Activated CD4-positive, alpha-beta memory T cell treated with anti-CD3 and anti-CD28 coated beads, Interleukin-2, amount 10 ng/mL, durations not matched to agents 7 days and 5 days (primary cell): ENCODE measurements at places on chromosomes 11 and 22.

- DNase-seq: no peak
These were observed 1.7 kb upstream of the YPEL4 start for GRCh38 chr11:57651408-57651807.

GRCh38 chr22:33381531-33382406 lies 323.6 kb upstream of the SYN3 start:
- no peak for DNase-seq

DNA sequence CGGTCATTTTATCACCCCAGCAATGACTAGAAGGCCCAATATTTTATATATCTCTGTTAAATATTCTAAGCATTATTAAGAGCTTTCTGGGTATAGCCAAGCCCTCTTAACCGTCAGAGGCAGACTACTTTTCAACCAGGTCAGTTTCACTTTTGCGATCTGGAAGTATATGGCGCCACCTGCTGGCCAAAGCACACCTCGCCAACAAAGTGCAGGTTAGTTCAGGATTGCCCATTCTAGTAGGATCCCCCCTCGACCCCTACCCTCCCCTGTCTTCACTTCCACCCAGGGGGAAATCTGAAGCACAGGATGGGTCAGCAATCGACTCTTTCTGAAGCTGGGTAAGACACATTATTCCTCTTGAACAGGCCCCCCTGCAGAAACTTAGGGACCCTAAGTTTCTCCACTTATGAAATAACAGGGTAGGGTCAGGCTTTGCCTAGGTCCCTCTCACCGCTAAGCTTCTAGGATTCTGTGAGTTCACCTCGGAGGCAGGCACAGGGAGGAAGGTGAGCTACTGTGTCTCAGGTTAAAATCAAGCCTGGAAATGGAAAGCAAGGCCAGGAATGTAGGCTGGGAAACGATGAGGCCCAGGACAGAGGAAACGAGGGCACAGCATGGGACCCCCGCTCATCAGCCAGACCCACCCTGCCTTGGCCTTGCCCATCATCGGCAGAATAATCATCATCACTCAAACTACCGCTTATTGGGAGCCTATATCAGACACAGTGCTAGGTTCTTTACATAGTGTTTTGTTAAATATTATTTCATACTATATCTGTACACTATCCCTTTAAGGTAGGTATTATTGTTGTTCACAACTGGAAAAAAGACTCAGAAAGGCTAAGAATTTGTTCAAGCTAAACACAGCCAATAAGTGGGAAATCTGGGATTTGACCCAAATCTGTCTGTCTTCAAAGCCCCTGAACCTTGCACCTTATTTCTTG lies 35.6 kb downstream of the KCNJ1 start:
- DNase-seq: peak; percentile 89

DNA sequence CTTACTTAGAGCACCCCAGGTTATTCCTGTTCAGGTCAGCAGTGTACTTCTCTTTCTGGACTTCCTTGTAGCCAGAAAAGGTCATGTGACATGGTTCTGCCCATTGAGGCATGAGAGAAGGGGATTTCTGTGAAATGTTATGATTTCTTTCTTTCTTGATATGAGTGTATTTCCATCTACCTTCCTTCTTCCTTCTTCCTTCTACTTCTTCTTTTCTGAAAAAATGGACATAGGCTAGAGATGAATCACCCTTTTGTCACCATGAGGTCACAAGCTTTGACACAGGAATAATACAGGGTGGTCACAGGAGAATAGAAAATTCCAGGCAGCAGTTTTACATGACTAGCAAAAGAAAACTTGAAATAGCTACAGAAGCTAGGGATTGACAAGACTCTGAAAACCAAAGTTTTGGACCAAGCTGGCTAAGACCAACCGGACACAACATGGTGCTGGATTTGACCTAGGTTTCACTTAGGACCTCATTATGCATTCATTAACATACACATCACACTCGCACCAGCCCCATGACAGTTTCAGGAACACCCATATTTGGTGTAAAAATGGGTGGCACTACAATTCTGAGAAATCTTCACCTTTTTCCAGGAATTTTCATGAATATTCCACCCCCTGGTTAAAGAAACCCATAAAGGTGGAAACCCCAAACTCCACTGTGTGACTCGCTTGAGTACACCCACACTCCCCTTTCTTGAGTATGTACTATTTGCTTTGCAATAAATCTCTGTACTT lies 21.2 kb upstream of the MAP6 start:
- no peak for DNase-seq

GRCh38 chr11:13638422-13638821 lies 30.0 kb upstream of the FAR1 start:
- no peak for DNase-seq

- no peak for DNase-seq
These were observed 21.0 kb downstream of the DCUN1D5 start for GRCh38 chr11:103071008-103071407.

GRCh38 chr11:58688789-58689503 lies 42.8 kb downstream of the GLYAT start:
- DNase-seq: no peak

GRCh38 chr11:25625094-25625493 lies 706.8 kb upstream of the ANO3 start:
- DNase-seq: no peak

DNA sequence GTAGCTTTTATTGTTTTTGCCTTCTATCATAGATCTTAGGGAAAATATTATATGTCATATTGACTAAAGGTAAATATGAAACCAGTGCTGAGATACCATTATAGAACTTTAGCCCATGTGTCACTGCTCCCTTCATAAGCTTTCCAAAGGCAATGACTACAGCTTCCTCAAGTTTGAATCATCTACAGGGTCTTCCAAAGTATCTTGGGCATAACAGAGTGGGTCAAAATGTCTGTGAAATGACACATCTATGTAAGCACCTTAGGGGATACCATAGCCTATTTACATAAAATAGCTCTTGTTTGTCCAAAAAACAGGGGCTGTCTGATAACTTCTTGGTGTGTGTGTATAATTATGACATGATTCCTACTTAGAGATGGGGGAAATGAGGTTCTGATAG lies 52.5 kb downstream of the RELT start:
- DNase-seq: no peak

- no peak for DNase-seq
These were observed 24.8 kb downstream of the AMOTL1 start for GRCh38 chr11:94793002-94793401.

DNA sequence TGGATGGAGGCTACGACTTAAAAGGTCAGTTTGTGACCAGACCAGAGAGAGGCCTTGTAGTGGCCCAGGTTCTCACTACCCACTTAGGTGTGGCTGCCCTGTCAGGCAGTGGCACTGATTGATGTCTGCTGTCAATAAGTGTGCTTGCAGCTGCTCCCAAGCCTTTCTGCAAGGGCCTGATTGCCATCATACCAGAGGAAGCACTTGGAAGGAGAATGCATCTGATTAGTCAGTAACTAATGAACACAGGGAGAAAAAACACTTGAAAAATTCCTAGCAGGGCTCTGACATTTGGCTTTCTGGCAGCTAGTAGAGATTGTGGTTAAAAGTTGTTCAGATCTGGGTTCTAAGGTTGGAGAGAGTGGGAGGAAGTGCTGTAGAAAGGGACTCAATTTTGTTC lies 107.5 kb downstream of the NAV2 start:
- DNase-seq: no peak

DNA sequence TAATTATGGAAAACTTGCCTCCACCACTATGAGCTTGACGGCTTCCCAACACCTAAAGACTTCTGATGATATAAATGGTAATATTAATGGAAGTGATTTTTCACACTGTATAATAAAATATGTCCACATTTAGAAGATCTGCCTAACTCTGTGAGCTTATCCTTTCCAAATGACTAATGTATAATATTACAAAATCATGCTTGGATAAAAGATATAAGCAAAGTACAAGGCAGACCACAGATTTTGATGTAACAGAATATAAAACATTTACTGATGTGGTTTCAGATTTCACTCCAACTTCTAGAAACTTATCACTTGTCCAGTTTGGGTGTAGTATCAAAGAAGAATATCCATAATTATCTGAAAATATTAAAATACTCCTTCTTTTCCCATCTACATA lies 36.9 kb downstream of the GALNT18 start:
- DNase-seq: no peak

- no peak for DNase-seq
These were observed 12.9 kb downstream of the CWC15 start for GRCh38 chr11:94960488-94960887.

GRCh38 chr11:44315947-44316658 lies 6.2 kb upstream of the ALX4 start:
- DNase-seq: no peak

DNA sequence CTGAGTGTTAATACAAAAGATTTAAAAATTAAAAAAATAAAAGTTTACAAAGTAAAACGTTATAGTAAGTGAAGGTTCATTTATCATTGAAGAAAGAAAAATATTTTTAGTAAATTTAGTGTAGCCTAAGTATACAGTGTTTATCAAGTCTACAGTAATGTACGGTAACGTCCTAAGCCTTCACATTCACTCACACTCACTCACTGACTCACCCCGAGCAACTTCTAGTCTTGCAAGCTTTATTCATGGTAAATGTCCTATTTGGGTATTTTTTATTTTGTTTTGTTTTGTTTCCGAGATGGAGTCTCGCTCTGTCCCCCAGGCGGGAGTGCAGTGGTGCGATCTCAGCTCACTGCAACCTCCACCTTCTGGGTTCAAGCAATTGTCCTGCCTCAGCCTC lies 8.8 kb downstream of the CASTOR1 start:
- DNase-seq: no peak

DNA sequence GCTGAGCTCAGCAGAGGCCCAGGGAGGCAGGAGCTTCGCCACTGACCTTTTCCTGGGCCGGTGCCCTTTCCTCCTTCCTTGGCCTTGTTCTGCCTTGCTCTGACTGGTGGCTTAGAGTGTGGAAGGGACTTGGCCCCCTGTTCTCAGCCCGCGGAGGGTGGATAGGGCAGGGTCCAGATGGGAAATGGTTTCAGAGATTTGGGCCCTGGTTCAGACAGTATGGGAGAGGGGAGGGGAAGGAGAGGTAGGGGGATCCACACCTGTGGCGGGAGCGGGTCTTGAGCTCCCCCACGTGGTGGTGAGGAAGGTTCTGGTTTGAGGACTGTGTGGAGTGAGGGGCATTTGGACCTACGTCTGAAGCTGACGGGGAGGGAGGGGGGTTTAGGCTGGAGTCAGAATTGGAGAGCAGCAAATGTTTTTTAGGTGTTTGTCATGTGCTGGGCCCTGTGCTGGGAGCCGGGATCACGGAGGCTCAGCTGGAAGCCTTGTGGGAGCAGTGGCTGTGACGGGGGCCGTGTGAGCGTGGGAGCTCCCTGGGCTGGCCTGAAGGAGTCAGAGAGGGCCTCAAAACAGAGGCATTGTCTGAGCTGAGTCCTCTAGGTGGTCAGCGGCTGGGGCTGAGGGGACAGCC lies 27.2 kb downstream of the SHANK3 start:
- no peak for DNase-seq

DNA sequence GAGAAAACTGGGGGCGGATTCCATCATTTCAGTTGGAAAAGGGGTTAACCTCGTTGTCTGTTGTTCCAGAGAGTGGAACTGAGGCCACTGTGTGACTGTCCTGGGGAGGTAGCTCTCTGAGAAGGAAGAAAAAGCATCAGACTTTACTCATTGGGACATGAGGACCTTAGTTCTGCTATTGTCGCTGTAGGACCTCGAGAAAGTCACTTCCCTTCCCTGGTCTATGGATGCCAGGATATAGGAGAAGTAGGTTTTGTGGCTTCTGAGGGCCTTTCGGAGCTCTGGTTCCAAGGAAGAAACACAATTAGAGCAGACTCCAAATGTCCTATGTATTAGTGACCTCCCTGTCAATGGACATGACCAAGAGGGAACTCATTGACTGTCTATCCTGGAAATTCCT lies 6.2 kb downstream of the MYO18B start:
- no peak for DNase-seq

DNA sequence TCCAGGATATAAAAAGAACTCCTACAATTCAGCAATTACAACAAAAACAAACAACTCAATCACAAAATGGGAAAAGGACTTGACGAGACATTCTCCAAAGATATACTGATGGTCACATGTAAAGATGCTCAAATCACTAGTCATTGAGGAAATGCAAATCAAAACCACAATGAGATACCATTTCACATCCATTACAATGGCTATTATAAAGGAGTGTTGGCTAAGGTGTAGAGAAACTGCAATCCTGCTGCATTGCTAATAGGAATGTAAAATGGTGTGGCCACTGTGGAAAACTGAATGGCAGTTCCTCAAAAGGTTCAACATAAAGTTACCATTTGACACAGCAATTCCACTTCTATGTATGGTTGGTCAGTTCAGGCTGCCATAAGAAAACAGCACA lies 11.8 kb upstream of the TBCEL start:
- DNase-seq: no peak

DNA sequence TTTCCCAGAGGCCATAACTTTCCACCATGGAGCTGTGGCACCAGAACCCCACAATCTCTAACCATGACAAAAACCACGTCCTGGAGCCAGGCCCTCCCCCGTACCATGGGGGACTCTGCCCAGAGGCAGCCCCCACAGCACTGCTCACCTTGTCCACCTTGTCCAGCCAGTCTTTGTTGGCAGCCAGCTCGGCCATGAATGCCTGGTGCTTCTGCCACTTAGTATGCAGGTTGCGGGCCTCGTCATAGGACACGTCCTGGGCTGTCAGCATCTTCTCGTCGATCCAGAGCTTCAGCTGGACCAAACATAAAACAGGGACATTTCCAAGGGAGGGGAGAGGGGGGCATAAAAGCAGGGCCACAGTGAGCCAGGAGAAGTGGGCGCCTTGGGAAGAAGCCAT lies 20.8 kb upstream of the RBM4B start:
- DNase-seq: no peak

GRCh38 chr11:130209954-130210854 lies 50.6 kb downstream of the ST14 start:
- DNase-seq: peak; percentile 5

- no peak for DNase-seq
These were observed 83.7 kb downstream of the TRIM29 start for GRCh38 chr11:120054016-120054752.

GRCh38 chr22:21012446-21013407 lies 2.2 kb upstream of the P2RX6 start:
- DNase-seq: no peak

DNA sequence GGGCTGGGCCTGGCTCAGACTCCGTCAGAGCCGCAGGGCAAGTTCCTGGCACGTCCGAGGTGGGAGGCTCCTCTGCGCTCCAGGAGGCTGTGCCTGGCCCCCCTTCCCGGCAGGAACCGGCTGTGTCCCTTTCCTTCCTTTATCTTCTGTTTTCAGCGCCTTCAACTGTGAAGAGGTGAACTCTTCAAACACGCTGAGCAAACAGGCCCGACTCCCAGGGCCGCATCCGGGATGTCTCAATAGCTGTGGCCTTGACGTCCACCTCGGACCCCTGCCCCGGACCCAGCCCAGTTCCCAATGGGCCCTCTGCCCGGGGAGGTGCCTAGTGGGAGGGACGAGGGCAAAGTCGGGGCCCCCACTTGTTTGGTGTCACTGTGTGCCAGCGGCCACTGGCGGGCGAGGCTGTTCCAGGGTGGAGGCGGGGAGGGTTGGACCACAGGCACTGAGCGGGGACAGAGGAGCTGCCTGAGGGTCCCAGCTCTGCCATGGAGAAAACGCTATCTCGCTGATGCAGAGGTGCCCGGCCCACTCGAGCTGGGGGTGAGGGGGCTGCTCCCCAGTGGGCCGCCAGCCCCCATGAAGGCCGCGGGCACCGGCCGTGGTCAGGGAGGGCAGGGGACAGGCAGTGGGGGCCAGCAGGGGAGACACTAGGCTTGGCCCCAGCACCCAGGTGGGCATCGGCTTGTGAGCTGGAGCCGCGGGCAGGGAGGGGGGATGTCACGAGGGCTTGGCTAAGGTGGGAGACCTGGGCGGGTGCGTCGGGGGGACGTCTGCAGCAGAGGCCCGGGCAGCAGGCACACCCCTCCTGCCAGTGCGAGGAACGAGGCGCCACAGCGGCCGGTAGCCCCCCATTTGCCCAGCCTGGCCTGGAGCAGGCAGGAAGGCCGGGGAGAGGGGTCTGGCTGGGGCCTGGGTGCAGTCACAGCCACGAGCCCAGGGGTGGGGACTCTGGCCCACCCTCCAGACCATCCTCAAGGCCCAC lies 2.7 kb upstream of the MUC5B start:
- no peak for DNase-seq
